IMR-90 (cell line): ENCODE measurements at places on chromosomes 5 and 9. TPM values are rescaled to one million over a fixed set of nuclear protein-coding genes. Genes with fewer than 3 reads are reported as not detected.

DNA sequence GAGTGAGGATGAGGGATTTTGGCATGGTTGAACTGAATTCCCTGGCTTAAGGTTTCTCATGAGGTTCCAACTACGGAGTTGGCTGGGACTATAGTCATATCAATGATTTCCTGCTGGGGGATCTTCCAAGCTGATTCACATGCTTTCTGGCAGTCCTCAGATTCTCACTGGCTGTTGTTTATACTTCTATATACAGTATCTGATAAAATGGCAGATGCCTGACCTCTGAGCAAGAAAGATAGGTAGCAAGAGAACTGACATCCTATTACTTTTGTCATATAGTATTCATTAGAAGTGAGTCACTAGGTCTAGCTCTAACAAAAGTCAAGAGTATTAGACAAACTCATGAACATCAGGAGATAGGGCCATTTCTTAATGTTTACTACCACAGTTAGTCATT, 440.9 kb upstream of the EDIL3 start:
- peak; percentile 82 for DNase-seq

- no peak for DNase-seq
These were observed 25.5 kb downstream of the ESM1 start for GRCh38 chr5:54959673-54960418.

GRCh38 chr5:73491155-73491554, 7.1 kb upstream of the BTF3 start:
- DNase-seq, result no peak

DNA sequence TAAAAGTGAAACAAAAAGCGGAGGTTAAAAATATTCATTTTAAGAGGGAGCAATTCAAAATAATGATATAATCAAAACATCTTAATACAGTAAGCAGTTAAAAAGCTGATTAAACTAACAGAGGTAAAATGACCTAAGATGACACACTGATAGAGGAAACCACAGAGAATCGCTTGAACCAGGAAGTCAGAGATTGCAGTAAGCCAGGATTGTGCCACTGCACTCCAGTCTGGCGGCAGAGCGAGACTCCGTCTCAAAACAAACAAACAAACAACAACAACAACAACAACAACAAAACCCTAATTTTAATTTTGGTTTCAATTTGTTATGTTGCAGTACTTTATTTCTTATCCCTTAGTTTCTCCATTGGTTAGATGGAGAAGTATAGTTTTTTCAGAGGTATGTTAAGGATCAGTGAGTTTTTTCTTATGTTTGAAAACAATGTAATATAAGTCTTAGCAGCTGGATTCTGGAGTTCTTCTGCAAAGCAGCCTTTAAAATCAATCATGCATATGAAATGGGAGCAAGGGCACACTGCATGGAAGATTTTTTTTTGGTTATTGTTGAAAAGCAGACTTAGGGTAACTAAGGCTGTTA, 58.5 kb downstream of the MLANA start:
- peak; percentile 10 for DNase-seq

DNA sequence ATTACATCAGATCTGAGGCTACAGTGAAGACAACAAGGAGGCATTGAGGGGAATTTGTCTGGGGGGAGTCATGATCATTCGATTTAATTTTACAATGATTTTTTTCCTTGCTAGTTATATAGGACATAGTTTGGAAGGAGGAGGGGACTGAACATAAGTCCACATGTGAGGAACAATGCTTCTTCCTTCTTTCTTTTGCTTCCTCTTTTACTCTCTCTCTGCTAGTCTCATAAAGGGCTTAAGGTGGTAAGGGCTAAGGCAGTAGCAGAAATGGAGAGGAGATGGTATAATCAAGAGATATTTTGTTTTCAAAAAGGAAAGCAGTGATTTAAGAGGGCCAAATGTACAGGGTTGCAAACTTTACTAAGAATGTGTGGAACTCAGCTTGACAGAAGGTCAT, 64.3 kb downstream of the GRIN3A start:
- no peak for DNase-seq

- no peak for DNase-seq
These were observed 41.8 kb downstream of the ROR2 start for GRCh38 chr9:91908293-91908623.

DNA sequence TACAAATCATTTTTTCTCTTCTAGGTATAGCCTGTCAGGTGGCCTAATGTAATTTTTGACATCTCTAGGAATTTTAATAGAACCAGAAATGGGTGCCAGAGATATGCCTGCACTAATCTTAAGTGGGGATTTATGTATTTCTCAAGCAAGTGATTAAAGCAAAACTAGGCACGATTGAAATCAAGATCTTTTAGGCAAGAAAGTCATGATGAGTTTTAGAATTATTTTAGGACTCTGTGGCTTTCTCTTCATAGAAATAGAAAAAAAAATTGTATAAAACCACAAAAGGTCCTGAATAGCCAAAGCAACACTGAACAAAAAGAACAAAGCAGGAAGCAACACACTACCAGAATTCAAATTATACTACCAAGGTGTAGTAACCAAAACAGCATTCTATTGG, 952 bp upstream of the AMACR start:
- DNase-seq, result no peak

DNA sequence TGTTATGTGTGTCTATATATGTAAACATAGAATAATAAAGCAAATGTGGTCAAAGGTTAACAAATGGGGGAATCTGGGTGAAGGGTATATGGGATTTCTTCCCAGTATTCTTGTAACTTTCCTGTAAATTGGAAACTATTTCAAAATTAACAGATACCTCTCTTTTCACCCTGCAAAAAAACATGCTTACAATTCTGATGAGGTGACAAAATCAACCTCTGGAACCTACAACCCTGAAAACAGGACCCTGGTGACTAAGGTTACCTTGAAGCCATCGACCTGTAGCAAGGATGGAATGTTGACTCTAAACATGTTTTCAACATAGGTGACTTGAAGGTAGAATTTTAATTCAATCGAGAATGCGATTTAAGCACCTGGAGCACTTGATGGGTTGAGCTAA, 5.9 kb upstream of the SPTAN1 start:
- DNase-seq, result no peak

- DNase-seq, result no peak
These were observed 22.6 kb downstream of the DOCK8 start for GRCh38 chr9:237141-237857.

- DNase-seq, result no peak
These were observed 670 bp downstream of the CCDC171 start for GRCh38 chr9:15553528-15553898.

DNA sequence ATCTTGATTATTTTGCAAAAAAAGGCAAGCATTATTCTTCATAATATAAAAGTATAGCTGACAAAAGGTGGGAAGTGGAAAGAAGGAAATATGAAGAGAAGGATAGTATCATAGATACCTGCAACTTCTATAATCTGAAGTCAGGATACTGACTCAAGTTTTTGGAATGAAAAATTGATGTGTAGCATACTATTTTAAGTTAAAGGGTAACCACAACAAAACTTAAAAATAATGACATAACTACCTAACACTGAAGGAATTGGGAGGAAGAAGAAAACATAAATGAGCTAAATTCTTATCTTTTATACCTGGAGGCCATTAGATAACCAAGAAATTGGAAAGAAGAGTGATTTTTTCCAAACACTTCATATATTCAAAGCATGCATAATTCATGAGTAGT, 51.8 kb upstream of the TLE1 start:
- DNase-seq, result no peak

DNA sequence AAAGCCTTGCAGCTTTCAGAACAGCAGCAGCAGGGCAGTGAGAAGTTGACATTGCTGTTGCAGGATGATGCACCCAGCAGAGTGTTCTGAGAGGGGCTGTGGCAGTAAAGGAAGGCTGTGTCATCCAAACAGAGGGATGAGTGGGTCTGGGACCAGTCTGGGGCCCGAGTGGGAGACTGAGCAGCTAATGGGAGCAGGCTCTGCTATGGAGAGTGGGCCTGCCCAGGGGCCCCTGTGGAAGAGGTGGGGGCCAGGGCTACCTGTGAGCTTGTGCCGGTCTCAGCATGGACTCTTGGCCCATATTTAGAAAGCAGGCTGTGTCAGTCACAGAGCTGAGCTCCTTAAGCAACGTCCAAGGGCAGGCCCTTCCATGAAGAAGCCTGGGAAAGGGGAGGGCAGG, 26.0 kb upstream of the PITX1 start:
- DNase-seq, result no peak

DNA sequence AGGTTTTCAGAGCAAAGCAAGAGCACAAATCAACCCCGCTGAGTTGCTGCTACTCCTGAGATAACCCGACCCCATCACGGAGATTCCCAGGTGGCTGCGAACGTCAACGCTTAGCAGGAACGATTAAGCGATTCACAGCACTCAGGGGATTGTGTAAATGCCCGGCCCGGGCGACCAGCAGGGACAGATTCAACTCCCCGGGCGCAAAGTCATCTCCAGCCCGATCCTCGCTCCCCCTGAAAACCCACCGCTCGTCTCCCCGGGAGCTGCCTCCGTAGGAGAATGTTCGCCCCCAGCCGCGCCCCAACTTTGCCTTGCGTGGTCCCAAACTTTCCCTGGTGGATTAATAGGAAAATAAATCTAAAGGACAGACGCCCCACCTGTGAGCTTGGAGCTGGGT, 685 bp downstream of the SLC24A2 start:
- no peak for DNase-seq

DNA sequence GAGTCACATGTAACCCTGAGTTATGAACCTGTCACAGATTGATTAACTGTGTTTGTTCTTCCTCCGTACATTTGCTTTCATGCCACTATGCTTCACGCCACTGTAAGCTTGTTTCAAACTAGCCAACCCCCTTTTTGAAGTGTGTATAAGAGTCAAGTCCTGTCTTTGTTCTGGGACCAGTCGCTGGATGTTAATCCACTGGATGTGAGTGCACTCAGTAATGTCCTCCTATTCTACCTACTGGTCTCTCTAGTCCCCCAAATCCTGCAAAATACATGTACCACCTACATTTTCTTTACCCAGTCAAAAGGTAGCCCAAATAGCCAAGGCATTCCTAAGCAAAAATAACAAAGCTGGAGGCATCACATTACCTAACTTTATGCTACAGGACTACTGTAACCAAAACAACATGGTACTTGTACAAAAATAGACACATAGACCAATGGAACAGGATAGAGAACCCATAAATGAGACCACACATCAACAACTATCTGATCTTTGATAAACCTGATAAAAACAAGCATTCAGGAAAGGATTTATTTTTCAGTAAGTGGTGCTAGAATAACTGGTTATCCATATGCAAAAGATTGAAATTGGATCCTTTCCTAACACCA, 1139.1 kb upstream of the SEMA6A start:
- DNase-seq, result no peak

GRCh38 chr5:54986269-54986654, 869 bp upstream of the ESM1 start:
- DNase-seq, result no peak

DNA sequence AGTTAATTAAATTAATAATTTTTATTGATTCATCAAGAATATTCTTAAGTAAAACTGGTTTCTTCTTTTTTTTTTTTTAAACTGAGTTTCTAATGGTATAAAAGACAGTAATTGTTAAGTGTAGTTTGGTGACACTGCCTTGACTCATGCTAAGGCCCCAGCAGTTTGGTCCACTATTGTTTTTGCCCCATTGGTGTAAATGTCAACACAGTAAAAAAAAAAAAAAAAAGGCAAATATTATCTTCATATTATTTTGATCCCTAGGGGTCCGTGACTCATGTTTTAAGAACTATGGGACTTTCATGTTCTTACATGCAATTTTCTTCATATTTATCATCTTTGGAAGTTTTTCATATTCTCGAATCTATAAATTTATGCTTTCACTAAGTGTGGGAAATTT, 29.2 kb upstream of the JAK2 start:
- DNase-seq, result peak; percentile 28

DNA sequence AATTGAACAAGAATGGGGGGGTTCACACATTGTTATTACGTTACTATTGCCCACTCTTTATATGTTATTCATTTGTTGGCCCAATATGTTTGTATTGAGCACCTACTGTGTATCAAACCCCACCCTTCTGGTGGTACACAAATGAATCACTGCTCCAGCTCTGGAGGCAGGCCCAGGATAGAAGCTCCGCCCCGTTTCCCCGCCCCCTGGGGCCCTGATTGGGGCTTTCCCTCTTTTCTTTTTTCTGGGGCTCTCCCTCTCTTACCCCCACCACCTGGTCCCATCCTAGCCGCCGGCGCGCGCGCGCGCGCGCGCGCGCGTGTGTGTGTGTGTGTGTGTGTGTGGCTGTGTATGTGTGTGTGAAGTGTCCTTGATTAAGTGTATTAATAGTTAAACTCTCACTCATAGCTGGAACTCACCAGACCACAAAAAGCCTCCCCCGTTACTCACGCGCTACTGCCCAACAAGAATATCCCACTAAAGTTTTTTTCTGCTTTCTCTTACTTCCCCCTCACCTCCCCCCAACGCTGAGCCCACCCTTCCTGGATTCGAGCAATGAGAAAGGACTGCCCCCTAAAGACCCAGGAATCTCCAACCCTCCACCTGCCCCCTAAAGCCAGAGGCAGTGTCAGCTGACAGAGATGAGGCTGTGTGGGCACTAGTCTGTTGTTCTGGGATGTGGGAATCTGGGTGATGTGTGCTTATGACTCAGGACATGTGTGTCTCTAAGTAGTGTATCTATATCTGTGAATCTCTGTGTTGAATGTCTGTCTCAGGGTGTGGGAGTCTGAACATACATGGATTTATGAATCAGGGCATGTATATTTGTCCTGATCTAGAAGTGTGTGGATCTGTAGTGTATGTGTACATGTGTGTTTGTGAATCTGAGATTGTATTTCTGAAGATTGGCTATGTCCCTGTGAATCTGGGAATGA, 4.0 kb downstream of the CXXC5 start:
- DNase-seq, result peak; percentile 94

DNA sequence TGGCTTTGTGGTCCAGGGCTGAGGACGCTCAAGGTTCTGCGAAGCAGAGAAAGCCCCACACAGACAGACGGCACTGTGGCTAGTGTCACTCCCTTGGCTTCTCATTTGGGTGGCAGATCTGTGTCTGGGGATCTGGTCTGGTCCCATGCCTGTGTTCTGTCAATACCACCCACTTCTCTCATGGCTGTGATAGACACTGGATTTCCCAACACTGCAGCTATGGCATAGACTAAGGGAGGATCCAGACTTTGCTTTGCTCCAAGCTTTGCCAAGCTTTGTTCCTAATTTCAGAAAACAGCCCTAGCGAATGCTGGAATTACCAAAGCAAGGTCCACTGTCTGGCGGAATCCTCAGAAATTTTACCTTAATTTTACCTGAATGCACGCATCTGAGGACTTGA, 62.1 kb downstream of the GADD45G start:
- DNase-seq, result no peak

DNA sequence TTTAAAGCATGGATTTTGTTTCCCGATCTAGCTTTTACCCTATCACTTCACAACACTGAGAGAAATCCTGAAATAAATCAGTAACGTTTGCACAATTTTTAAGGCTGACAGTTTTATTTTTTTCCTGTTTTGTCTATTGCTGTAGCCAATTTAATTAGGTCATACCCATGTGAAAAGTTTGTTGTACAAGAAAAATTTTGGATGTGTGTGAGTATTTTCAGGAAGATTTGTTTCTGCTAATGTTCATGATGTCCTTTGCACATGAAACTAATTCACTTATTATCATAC, 237.8 kb downstream of the ARRDC3 start:
- no peak for DNase-seq

- peak; percentile 8 for DNase-seq
These were observed 6.3 kb downstream of the ROR2 start for GRCh38 chr9:91943478-91944470.

Gene EMB
- total RNA-seq, result 1.4 and 4.4 TPM in 2 replicates

Gene POLR3G
- total RNA-seq, result 10.6 and 15.6 TPM in 2 replicates

Gene LTC4S
- total RNA-seq, result not detected in 2 replicates

Gene MLANA
- total RNA-seq, result not detected in 2 replicates

Gene ADAMTS16
- 0.18 and 0.28 TPM in 2 replicates for total RNA-seq

Gene FBP2
- not detected in 2 replicates for total RNA-seq

Gene ZNF79
- total RNA-seq, result 13.9 and 15.4 TPM in 2 replicates

Gene WWC1
- 9.1 and 10.3 TPM in 2 replicates for total RNA-seq

Gene LEAP2
- under 0.01 TPM in 2 replicates for total RNA-seq
